ENCODE measurements at places on chromosomes 2 and 18.
A peak's percentile ranks its signal among the peaks of the same experiment; 100 is the strongest.

GRCh38 chr2:150388289-150388625 is 99.2 kb downstream of the RND3 start:
- no peak for DNase-seq

- DNase-seq, result no peak
Observed at GRCh38 chr2:6879011-6879410, 1.4 kb downstream of the RSAD2 start.

GRCh38 chr2:47950340-47951301 is 44.3 kb upstream of the FBXO11 start:
- peak; percentile 19 for DNase-seq

- no peak for DNase-seq
Observed at GRCh38 chr2:45510701-45511420, 100.2 kb downstream of the SRBD1 start.

- no peak for DNase-seq
Observed at GRCh38 chr2:219297766-219298456, 11.3 kb downstream of the PTPRN start.

- DNase-seq, result no peak
Observed at GRCh38 chr2:172540421-172540820, 15.5 kb upstream of the PDK1 start.

- no peak for DNase-seq
Observed at GRCh38 chr2:225740086-225740485, 340.6 kb downstream of the NYAP2 start.

DNA sequence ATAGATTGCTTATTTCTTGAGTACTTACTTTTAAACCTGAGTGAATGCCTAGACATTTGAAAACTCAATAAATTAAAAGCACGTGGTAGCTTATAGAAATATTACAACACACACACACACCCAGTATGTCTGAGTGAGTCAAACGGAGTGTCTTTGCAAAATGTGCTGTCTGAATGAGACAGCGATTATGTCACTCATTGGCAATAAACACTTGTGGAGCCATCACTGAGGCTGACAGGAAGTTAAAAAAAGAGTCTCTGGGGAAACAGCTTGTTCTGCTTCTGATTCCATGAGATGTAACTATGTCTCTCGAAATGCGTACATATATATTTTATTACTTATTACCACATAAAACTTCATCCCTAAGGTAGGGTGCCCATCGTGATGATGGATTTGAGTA is 22.3 kb upstream of the VPS4B start:
- peak; percentile 74 for DNase-seq

DNA sequence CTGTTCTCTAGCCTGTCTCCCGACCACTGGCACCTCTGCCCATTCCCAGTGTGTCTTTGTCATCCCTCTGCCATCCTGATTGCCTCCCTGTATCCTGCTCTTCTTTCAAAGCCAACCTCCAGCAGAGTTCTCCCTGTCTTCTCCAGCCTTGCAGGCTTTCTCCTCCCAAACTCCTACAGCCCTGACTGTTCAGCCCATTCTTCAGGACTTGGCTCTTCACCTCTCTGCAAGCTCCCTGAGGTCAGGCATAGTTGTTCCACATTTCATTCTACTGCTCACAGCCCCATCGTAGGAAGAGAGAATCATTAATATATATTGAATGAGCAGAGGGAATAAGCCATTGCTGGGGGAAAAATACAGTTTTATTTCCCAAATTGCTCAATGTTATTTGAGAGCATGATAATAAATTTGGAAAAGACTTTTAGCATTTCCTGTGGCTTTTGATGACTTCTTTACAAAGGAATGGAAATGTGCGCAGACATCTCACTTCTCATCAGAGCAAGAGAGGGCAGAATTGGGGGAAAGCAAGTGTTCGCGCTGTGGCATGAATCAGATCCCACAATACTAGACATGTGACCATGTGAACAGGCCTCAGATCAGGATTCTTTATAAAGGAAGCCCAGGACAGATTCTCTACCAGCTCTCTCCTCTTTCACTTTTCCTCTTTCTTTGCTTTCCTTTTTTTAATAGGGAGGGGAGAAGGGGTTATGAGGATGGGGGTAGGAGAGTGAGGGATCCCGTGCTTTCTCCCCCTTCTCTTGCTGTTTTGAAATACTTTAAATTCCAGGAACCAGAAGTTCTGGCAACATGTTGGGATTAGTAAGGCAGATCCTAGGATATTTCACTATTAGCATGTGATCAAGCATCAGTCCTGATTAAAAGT is 37.4 kb downstream of the EPAS1 start:
- no peak for DNase-seq

- no peak for DNase-seq
Observed at GRCh38 chr2:174327841-174328113, 7.0 kb upstream of the SP9 start.

- DNase-seq, result no peak
Observed at GRCh38 chr18:8871489-8871888, 166.1 kb downstream of the MTCL1 start.

GRCh38 chr2:188285049-188285448 is 6.6 kb upstream of the GULP1 start:
- no peak for DNase-seq

- peak; percentile 85 for DNase-seq
Observed at GRCh38 chr18:12726774-12727550, 24.1 kb downstream of the PSMG2 start.

- DNase-seq, result no peak
Observed at GRCh38 chr2:233384811-233385488, 30.7 kb downstream of the DGKD start.

GRCh38 chr2:53424902-53425301 is 342.7 kb upstream of the CHAC2 start:
- no peak for DNase-seq

DNA sequence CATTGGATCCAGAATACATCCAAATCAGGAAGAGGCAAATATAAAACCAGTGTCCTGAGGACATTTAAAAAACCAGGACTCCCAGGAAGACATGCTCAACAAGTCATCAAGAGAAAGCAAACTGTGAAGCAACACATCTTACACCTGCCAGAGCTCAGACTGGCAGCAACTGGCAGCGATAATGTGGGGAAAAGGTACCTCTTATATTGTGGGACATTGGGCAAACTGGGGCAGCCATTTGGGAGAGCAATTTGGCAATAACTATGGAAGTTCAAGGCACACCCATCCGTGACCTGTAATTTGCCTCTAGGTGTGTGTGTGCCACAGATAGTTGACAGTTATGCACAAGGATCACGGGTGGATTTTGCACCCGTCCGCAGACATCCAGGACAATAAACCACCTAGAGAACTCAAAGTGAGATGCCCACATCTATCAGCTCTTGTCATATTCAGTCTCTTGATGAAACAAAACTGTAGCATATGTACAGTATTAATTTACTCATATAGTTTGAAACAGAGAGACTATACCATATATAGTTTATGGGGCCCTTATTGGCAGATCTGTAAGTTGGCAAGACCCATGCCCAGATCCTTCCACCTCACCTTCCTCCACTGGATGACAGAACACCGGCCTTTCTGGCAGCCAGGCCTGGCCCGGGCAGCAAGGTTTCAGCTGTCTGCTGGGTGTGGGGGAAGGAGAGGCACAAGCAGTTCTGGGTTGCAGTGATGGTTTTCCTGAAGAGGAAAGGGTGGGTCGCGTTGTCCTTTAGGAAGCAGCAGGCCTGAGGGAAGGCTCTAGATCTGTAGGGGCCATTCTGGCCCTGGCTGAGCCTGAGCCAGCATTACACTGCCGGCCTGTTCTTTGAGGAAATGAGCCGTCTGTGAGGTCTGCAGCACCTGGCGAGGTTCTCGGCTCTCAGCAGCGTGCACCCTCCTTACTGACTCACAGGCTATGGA is 18.8 kb downstream of the HJURP start:
- DNase-seq, result no peak

DNA sequence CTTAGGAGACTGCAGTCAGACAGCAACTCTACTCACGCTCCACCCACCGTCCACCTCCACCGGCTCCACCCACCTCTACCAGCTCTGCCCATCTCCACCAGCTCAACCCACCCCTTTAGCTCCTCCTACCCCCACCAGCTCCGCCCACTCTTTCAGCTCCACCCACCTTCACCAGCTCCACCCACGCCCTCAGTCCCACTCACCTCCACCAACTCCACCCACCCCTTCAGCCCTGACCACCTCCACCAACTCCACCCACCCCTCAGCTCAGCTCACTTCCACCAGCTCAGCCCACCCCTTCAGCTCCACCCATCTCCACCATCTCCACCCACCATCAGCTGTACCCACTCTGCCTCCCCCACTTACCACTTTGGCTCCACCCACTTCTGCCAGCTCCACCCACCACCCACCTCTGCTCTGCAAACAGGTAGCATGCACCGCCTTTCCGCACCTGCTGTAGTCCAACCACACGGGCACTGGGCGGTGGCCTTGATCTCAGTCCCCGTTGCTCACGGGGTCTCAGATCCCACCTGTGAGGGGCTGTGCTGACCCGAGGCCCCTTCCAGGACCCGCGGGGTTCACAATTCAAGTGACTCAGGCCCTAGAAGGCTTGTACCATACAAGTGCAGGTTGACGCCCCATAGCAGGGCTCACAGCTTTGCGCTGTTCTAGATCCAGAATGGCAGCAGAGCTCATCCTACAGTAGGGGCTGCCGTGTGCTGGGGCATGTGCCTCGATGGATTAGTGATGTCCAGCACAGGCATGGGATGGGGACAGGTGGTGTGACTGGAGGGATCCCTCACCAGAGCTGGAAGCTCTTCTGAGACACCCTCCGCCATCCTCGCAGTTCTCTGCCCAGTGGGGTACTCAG is 77.2 kb upstream of the OTOS start:
- DNase-seq, result peak; percentile 25

DNA sequence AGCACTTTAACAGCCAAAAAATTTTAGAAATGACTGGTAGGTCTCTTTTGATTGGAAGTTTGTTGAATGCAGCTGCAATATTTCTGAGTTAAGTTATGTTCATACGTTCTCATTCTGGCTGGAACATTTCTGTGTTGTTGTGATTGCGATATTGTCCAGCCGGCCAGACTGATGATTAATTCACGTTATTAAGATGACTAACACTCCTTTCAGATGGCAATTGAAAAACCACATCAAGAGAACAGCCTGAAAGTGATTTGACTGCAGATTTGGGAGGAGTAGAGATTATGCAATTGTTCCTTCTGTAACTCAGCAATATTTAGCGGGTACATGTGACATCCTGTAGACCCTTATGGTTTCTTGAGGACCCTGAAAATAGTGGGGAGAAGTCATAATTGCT is 133.7 kb downstream of the FBXO15 start:
- DNase-seq, result peak; percentile 1

DNA sequence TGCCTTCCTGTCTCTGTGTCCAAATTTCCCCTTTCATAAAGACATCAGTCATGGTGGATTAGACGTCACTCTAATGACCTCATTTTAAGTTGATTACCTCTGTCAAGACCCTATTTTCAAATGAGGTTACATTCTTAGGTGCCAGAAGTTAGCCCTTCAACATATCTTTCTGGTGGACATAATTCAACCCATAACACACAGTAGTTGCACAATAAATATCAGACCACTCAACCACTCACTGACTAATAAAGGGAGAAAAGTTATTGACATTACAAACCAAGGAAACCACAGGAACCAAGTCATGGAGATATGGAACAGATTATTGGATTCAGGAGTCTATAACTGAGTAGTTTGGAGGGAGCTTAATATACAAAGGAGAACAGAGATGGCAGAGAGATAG is 377.4 kb upstream of the ACVR2A start:
- DNase-seq, result no peak

GRCh38 chr2:69863298-69863697 is 30.5 kb upstream of the SNRNP27 start:
- DNase-seq, result no peak

DNA sequence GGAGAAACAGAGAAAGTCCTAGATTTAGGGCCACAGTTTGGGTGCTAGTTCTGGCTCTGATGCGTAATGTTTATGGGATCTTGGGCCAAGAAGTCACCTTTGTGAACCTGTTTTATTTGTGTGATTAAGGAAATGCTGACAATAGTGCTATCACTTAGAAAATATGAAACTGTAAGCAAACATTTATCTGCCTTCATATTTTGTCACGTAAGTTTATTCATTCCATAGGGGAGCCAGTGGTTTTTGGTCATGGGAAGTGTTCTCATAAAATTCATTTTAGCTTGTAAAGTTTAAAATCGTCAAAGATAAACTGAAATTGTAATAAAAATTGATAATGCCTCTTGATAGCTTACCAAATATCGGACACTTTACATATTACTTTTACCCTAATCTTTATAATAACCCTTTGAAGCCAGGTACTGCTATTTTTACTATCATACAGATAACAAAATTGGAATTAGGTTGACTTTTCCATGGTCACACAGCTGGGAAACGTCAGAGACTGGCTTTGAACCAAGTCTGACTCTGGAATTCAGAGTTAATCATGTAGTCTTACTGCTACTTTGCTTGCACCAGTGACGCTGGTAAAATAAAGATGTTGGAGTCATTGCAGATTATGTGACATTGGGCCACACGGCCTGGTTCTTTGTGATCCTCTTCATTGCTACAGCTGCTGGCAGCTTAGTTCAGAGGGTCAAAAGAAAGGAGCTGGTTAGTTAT is 99.7 kb downstream of the ICA1L start:
- no peak for DNase-seq

Data from hematopoietic multipotent progenitor cell treated with erythropoietin and hydrocortisone succinate and interleukin-3 and kit ligand, for 4 days (in vitro differentiated cells).